ENCODE measurements at places on chromosomes 6 and 20. TPM values are rescaled to one million over a fixed set of nuclear protein-coding genes. Genes with fewer than 3 reads are reported as not detected.

GRCh38 chr20:36717657-36718056 is 28.2 kb downstream of the NDRG3 start:
- no peak overlapping the region for H3K27ac ChIP-seq
- no peaks in the 10 kb centered on the region for H3K27me3 ChIP-seq
- H3K4me3 ChIP-seq, result no peak overlapping the region
- no peak for DNase-seq

- no peaks in the 10 kb centered on the region for H3K36me3 ChIP-seq
- no peak overlapping the region for H3K27ac ChIP-seq
- no peaks in the 10 kb centered on the region for H3K27me3 ChIP-seq
- H3K4me3 ChIP-seq, result no peak overlapping the region
These were observed 240.8 kb downstream of the SMOC2 start for GRCh38 chr6:168681748-168682147.

Gene UNC5CL
- total RNA-seq, result 4.2 TPM

Gene PTCRA
- total RNA-seq, result not detected
